ENCODE measurements at places on chromosomes 1 and 21.

DNA sequence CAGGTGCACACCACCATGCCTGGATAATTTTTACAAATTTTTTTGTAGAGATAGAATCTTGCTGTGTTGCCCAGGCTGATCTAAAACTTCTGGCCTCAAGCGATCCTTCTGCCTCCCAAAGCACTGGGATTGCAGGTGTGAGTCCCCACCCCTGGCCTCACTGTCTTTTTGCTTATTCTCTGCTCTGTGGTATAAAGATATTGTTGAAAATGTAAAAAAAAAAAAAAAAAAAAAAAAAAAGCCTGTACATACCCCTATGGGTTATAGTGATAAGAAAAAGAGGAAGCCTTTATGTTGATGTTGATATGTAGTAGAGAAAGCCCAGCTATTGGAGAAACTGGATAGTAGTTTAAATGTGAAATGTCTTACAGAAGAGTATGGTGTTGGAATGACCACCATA is 125.8 kb downstream of the XPR1 start:
- DNase-seq: no peak

- DNase-seq: no peak
These were observed 8.3 kb upstream of the KANK4 start for GRCh38 chr1:62327360-62328055.

DNA sequence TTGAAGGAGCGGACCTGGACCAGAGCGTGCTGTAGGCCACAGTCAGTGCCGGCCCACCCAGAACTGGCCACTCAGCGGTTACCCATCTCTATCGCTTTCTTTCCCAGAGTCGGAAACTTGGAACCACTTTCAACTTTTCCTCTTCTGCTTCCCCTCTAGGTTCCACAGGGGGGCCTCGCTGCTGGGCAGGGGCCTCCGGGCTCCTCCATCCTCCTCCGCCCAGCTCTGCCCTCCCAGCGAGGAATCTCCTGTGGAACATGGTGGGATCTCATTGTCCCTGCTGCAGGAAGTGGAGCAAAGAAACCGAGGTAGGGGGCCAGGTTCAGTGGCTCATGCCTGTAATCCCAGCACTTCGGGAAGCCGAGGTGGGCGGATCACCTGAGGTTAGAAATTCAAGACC is 139.2 kb downstream of the ETS2 start:
- no peak for DNase-seq

- no peak for DNase-seq
These were observed 9.7 kb upstream of the FMOD start for GRCh38 chr1:203360547-203361185.

DNA sequence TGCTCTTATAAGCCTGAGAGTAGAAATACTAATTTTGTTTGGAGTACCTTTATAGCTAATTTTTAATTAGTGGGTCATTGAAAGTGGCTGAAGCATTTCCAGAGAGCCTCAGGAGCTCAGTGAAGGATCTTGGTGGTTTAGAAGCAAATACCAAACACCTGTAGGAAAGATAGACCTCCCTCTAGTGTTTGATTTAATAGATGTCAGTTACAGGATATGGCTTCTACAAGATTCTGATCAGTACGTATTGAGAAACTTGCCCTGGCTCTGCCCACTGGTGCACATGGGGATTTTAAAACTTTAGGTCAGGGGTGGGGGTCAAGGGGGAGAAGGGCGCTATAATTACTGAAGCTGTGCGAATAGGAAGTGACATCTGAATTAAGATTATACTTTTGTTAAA is 122.2 kb downstream of the POU2F1 start:
- DNase-seq: no peak

DNA sequence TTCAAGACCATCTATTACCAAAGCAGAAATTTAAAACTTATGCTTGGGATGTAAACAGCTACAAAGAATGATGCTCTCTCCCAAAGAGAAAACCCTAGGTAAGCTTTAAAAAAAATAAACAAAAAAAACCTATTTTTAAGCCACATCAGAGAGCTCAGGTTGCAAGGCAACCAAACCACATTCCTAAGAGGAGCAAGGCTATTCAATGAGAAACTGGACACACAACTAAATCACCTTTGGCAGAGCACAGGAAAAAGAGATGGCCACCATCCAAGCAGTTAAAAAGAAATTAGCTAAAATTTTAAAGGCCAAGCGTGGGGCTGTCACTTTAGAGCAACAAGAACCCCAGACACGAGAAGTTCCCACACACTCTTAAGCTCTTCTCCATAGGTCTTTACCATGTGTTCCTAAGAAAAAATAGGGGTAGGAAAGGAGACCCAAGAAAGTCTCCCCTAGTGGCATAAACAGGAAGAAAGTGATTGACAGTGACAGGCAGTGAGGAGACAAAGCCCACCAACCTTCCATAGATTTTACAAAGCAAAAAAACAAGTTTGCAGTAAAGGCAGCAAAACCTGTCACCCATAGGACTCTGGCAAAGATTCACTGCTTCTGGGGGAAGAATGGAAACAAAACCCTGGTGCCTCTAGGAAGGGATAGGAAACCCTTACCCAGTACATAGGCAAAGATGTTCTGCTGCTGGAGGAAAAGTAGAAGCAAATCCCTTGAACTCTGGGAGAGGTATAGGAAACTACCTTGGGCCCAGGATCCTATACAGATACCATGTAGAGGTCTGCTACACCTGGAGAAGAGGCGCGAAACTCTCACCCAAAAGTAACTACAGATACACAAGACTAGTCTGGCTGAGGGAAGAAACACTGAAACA is 68.5 kb downstream of the FOXJ3 start:
- DNase-seq: no peak

DNA sequence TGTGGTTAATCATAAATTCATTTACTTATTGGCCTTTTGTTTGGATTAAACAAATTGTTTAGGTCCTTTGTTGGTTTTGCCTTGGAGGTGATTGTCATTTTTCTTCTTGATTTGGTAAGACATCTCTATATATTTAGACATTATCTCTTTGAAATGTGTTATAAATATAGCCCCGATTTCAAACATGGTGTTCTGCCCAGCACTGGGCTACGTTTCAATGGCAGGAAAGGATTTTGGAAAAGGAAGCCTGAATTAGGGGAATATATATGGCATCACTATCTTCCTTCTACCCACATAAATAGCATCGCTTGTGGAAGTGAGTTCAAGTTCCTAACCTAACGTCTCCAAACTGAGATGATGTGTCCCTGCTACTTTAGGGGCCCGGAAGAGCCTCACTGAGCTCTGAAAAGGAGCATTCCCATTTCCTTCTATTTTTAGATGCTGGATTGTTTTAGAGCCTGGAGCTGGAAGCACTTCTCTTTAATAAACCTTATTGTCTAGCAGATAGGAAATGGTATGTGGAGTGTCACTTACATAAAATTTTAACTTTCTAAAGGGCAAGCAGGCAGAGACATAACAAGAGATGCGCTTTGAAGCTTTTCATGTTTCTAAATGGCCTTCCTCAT is 39.4 kb downstream of the PGBD5 start:
- DNase-seq: no peak

DNA sequence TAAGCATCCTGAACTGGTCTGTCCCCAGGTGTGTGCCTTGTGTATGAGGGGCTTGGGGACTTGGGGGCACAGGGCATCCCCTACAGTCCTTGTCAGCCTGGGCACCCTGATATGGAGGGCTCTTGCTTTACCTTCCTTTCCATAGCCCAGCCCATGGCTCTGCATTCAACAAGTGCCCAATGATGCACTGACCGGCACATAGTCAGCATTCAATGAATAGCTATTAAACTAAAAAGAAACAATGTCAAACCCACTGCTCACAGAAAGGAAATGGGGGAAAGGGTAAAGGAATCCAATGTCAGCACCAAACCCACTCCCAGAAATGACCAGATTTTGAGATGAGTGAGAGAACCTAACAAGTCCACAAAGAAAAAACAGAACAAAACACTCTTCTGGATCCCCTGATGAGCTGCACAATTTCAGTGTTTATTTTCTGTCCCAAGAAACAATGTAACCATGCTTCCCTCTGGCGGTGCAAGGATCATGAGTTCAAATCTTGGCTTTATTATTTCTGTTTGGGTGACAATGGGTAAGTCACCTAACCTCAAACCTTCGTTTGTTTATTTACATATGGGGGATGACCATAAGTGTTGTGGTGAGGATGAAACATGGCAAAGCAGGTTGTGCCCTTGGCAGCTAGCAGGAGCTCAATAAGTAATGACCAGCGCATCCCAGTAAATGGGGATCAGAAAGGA is 22.0 kb downstream of the SYT6 start:
- DNase-seq: no peak

DNA sequence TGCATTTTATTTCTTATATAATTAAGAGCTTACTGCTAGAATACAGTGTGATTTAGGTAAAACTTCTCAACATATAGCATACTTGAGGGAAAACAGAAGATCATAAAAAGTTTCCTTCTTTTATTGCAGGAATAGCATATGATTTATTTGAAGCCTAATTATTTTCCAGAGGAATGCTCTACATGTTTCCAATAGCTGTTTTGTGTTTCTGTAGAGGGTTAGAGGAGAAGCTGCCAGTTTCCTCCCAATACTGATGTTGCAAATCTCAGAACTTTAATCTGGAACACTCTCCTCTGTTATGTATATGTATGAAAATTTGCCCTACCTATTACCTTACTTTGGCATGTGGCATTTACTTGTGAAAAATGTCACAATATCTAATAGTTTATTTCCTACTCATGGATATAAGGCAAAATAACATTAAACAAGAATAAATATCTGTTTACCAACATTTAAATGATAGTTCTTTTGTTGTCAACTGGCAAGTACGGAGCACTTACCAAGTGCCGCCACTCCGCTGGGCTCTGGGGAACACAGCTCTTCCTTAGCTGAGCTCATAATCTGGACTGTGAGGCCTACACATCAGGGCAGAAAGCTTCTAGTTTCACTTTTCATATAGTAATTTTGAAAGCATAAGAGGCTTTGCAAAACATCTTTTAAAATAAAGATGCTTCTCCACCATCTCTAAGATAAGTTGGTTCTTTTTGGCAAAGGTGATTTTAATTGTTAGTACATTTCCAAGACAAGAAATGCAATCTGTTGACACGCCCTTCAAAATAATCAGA is 239.8 kb upstream of the C1orf105 start:
- DNase-seq: no peak

- no peak for DNase-seq
These were observed 17.0 kb upstream of the BSDC1 start for GRCh38 chr1:32411261-32411660.

Measured in GM12892 (cell line).